ENCODE measurements at places on chromosomes 2 and 18. TPM values are rescaled to one million over a fixed set of nuclear protein-coding genes. Genes with fewer than 3 reads are reported as not detected.

DNA sequence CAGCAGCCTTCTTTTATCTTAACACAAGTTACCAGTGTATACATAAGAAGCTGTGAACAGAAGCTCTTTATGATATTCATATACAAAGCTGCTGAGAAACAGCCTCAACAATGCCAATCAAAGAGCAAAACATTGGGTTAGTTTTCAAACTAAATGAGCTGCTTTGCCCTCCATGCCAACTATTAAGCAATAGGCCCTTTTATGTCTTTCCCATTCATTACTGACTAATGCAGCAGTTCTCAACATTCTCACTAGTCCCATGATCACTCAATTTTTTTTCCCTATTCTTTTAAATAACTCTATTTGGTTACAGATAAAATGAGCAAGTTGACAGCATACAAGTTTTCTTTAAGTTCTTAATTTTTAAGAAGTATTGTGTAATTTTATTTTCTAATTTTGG, 57.9 kb upstream of the FRZB start:
- ATAC-seq = peak; percentile 44

DNA sequence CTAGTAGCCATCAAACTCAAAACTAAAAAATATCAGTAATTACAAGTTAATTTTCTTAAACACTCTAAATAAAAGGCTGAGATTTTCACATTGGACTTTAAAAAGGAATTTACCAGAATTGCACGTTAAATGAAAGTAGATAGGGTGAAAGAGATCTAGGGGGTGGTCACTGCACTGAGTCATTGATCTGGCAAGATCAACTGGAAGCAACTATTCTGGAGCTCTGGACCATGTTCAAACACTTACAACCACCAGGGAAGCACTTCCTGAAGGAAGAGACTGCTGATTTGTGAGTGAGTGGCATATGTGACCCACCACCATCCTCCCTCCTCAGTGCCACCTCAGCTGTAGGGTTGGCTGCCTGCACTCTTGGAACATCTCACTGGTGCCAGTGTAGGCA, 111.8 kb downstream of the UGGT1 start:
- no peak for ATAC-seq

- ATAC-seq = peak; percentile 84
Observed at GRCh38 chr2:176637486-176638166, 368.4 kb downstream of the MTX2 start.

DNA sequence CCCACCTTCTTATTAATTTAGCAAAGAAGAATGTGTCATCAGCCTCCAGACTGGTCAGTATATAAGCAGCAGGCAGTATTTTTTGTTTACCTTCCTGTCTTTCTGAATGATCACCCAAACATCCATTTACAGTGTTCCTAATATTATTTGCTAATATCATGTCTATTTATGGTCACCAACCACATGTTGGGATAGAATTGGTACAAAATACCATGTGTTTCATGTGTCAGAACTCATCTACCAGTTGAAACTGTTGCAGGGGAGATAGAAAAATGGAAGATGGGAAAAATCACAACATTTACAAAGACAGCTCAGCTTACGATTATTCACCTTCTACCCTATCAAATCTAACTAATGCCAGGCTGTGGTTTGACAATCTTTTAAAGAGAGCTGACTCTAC, 66.2 kb downstream of the ANKRD44 start:
- no peak for ATAC-seq

DNA sequence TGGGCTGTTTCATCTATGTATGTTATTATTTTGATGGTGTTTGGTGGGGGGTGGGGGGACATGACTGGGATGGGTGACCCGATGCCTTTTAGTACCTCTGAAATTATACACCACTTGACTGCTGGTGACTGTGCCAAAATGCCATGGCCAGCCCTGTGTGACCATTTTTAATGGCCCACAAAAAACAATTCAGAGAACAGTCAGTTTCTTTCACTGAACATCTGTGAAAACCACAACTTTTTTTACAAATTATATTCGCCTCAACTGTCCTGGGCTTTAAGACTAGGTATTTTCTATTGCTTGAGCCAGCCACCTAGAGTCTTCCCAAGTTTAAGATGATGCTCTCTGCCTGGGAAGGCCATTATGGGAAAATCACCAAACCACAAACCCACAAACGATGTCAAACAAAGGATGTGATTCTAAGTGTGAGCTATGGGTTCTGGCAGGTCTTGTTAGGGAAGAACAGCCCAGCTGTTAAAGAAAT, 33.9 kb downstream of the FN1 start:
- no peak for ATAC-seq

- ATAC-seq = no peak
Observed at GRCh38 chr2:3784731-3785130, 81.4 kb downstream of the DCDC2C start.

Gene TYMS
- total RNA-seq = 85.2 TPM
